ENCODE measurements at places on chromosomes 1 and 21.

DNA sequence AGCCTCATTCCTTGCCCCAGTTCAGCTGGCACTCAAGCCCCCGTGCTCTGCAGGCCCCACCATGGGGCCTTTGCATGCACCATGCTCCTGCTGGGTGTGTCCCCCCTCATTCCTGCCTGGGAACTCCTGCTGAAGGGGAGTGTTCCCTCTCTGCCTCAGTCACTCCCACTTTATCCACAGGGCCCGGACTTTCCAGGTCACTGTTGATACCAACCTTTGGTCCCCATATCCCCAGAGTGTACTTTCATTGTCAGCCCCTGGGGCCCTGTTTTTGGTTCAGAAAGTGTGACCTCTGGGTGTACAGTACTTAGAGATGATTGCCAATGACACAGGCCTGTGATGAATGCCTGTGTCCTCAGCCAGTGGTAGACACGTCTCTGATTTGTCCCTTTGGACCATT, 2.9 kb downstream of the TTC22 start:
- no peak for DNase-seq

DNA sequence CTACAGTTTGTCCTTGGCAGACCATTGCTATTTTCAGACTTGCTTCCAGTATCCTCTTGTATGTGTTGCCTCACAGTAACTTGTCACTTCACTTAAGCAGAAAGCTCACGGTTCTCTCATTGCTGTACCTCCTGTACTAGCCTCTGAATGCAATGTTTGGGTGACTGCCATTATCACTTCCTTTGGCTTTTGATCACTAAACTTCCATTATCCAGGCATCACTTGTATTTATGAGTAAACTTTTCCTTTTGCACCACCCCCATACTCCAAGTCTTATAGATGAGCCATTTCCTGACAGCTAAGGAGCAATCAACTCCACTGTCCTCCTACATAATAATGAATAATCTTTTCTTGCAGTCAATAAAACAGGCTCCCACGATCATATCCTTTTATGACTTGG, 255.3 kb downstream of the PDE4B start:
- no peak for DNase-seq

GRCh38 chr1:100353071-100353801, 930 bp downstream of the CDC14A start:
- DNase-seq: no peak

GRCh38 chr1:172352435-172352834, 68.0 kb upstream of the C1orf105 start:
- no peak for DNase-seq

GRCh38 chr1:30706528-30706927, 16.9 kb downstream of the MATN1 start:
- no peak for DNase-seq

DNA sequence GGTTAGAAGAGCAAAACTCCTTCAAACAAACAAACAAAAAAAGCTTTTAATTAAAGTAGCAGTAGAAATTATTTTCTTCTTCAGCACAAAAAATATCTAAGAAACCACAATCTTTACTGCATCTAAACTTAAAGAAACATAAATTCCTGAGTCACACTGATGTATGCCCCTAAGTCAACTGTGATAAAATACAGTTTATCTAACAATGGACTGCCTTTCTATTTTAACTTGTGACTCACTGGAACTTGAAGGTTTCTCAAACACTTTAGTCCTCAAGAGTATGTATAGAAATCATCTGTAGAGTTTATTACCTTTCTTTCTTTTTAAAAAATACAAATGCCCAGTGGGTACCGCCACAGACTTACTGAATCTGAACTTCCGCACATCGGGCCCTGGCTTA, 86.2 kb downstream of the LBR start:
- DNase-seq: no peak

GRCh38 chr21:32371913-32372314, 20.9 kb downstream of the URB1 start:
- DNase-seq: peak; percentile 84

DNA sequence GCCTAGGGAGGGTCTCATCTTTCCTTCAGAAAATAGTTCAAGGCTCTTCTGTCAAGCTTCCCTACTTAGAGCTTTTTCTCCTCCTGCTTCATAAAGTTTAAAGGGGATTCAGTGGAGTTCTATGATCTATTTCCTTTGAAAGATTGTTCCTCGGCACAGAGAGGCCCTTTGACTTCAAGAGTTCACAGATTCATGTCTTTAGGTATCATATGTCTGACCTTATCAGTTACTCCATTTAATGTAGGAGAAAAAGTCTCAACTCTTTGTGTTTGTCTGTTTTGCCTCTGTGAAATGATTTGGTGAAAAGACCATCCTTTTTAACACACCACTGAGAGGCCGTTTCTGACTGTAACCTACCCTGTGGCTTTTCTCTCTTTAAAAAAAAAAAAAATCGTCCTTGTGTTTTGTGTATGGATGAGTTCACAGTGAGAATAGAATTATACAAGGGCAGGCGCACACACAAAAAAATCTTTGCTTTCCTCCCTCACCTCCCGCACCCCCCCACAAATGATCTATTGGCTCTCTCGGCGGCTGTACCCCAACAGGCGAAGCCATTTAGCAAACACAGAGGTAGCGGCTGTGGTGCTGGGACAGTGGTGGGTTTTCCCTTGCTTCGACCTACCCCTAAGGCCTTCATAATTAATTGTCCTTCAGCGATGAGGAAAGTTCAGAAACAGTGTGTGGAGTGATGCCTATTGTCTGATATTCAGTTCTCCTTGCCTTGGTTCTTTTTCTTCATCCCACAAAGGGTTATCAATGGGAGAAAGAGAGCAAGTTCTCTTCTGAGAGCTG, 29.6 kb downstream of the PROX1 start:
- DNase-seq: no peak

- DNase-seq: no peak
Observed at GRCh38 chr1:226887006-226887405, 16.6 kb downstream of the PSEN2 start.

GRCh38 chr1:15947382-15948090, 28.4 kb downstream of the ZBTB17 start:
- DNase-seq: no peak

GRCh38 chr1:13702425-13703127, 2.6 kb downstream of the PRDM2 start:
- no peak for DNase-seq

All from uterus (tissue), 4 donors.